Stimulated activated CD8-positive, alpha-beta memory T cell treated with anti-CD3 and anti-CD28 coated beads, Interleukin-7, amount 100 ng/mL, for 4 hours (primary cell): ENCODE measurements at places on chromosomes 1 and 21.

- no peak for DNase-seq
Measured at GRCh38 chr1:193184776-193185175, 1.6 kb downstream of the B3GALT2 start.

- DNase-seq, result no peak
Measured at GRCh38 chr1:28595412-28596191, 3.5 kb downstream of the RAB42 start.

DNA sequence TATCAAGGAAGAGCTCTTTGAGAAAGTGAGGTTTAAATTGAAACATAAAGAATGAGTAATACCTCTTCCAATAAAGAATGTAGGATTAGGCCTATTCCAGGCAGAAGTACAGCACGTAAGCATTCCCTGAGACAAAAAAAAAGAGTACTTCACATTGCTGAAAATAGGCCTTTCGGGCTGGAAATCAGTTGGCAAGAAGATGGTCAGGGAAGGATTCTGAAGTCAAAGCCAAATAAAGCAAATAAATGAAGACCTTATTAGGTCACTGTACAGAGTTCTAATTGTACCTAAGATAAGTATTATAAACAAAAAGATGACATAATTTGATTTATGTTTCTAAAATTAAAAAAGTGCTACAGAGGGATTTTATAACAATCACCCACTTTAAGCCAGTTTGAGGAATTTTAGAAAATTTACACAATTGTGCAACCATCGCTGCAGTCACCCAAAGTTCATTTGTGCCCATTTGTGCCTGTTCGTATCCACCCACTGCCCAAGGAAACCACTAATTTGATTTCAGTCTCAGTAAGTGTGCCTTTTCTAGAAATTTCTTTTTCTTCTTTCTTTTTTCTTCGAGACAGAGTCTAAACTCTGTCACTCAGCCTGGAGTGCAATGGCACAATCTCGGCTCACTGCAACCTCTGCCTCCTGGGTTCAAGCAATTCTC is 58.6 kb downstream of the FMO4 start:
- DNase-seq, result no peak

GRCh38 chr1:216175714-216176113 is 247.5 kb downstream of the USH2A start:
- DNase-seq, result no peak

DNA sequence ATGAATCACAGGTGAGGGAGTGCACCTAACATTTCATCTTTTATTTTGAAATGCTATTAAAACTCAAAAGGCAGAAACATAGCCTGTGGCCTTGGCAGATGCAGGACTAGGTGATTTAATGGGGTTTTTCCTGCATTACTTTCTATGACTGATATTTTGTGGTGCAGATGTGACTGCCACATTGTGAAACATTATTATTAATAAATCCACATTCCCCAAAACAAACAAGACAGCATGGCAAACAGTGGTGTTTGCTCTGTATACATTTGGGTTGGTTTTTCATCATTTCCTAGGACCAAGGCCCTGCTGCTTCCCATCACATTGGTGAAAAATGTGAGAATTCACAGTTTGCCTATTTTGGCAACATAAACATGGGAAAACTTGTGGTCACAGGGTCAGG is 247.6 kb upstream of the SGIP1 start:
- DNase-seq, result no peak

- no peak for DNase-seq
Measured at GRCh38 chr1:211487082-211487481, 4.9 kb downstream of the RD3 start.

DNA sequence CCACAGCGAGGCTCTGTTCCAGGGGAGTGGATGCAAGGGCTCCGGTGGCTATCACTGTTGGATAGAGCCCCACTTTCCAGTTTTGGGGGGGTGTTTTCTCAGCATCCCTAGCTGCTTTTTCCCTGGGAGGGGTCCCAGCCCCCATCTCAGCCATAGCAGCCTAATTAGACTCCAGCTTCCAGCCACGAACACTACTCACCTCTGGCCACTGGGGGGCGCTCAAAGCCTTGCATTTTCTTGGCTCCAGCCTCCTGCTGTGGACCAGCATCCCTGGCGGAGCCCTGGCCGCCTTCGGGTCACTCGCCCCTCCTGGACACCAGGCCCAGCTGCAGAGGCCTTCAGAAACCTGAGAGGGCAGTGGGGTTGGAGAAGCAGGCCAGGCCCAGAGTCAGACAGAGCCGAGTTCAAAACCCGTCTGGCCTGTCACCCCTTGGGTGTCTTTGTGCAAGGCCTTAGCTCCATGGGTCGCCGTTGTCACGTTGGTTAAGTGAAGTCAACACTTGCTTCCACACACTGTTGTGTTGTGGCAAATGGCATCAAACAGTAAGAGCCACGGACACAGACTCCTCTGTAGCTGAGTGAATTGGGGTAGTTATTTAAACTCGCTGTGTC is 93.5 kb upstream of the ACTL8 start:
- DNase-seq, result no peak

GRCh38 chr1:25187077-25187476 is 45.2 kb downstream of the SYF2 start:
- DNase-seq, result no peak

- no peak for DNase-seq
Measured at GRCh38 chr1:18651713-18652112, 21.1 kb downstream of the PAX7 start.

DNA sequence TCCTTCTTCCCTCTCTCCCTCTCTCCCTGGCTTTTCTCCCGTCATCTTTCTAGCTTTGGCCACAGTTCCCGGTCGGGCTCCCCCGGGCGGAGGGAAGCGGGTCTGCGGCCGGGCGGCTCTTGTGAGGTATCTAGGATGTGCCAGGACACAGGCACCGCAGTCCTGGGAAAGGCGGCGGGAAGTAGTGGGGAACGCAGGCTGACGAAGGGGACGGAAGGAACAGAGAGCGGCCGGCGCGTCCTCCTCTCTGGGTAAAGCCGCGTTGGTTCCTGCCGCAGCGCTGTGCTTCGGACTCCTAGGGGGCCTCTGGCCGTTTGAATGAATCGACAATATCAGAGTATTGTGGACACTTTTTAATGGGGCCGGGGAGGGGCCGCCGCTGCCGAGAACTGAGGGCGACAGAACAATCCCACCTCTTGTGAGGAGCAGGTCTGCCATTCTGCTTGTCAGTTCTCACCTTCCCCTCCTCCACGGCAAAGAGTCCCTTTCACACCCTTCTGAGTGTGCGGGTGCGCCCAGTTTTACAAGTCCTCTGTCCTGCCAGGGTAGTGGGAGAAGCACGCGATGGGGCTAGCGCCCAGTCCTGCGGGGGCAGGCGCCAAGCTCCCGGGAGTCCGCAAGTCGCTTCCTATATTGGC is 1.2 kb upstream of the LHX9 start:
- no peak for DNase-seq

DNA sequence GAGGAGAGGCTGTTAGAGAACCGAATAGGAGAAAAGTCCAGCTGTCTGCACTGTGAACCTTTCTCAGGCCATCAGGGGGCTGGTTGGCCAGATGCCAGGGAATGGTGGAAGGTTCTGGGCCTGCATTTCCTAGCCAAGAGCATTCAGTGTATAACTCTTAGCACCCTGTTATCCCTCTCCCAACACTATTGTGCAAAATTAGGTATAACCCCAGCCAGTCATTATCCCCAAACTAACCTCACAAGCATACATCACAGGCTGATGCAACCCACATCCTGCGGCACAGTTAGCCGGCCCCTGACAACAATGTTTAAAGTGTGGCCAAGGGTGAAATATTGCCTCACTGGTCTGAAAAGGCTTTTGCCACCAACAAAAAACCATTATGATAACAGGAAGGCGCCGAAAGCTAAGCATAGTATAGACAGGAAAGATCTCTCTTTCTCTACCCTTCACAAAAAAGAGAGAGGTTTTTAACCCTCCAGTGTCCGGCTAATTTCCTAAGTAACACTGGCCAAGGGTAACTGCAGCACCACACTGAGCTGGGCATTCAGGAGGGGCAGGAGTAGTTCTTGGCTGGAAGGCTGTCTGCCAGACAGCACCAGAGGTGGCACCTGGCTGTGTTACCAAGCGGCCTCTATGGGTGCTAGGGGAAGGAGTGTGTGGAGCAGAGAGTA is 77.3 kb upstream of the BCAR3 start:
- peak; percentile 16 for DNase-seq

- no peak for DNase-seq
Measured at GRCh38 chr1:236489710-236490377, 33.9 kb upstream of the LGALS8 start.

- no peak for DNase-seq
Measured at GRCh38 chr1:231053493-231054162, 13.6 kb upstream of the FAM89A start.

DNA sequence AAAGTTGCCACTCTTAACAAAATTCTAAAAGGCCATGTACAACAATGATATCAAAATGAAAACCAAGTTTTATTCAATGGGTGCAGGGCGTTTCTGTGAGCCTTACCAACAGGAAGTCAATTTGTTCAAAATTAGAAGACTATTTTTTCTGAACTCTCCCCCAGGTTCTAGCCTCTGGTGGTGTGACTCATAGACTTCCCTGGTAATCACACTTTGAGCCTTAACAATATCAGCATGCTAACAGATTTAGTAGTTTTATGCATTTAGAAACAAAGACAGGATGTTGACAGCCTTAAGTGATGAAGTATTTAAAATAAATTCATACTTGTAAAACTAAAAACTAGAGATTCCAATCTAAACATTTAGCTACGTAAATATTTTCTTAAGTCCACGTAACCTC is 88.4 kb downstream of the LRRC8C start:
- peak; percentile 41 for DNase-seq

- DNase-seq, result no peak
Measured at GRCh38 chr21:31923756-31924155, 50.9 kb downstream of the HUNK start.

GRCh38 chr1:219422811-219423598 is 189.9 kb downstream of the ZC3H11B start:
- no peak for DNase-seq

- DNase-seq, result no peak
Measured at GRCh38 chr21:41142051-41142795, 25.7 kb upstream of the BACE2 start.
